GDM1 (cell line): ENCODE measurements at places on chromosomes 4 and X.

DNA sequence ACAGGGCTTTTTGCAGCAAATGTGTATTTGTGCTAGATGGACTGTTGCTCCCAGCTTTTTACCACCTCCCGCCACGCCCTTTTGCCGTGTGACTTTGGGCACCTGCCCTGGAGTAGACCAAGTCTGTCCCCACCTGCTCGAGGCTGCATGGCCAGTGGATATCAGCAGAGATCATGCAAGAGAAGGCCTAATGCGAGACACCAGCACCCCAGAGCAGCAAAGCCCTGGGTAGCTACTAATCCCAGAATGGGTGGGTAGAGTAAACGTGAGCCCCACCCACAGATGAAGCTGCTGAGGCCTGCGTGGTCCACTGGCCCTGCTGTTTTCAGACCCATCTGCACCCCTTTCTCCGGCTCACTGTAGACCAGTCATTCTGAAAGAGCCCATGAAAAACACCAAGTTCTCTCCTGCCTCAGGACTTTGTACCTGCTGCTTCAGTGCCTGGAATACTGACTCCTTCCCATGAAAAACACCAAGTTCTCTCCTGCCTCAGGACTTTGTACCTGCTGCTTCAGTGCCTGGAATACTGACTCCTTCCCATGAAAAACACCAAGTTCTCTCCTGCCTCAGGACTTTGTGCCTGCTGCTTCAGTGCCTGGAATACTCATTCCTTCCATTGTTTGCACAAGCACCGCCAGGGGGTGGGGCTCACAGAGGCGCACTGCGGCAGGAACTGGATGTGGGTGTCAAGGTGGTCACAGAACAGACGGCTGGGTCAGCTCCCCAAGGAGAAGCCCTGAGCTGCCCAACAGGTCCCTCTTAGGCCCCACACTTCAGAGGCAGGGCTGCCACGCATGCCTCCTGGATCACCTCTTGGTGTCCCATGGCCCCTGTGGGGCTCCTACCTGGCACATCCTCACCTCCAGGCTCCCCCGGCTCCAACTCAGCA is 5.1 kb upstream of the TNIP2 start:
- peak; percentile 19 for DNase-seq

DNA sequence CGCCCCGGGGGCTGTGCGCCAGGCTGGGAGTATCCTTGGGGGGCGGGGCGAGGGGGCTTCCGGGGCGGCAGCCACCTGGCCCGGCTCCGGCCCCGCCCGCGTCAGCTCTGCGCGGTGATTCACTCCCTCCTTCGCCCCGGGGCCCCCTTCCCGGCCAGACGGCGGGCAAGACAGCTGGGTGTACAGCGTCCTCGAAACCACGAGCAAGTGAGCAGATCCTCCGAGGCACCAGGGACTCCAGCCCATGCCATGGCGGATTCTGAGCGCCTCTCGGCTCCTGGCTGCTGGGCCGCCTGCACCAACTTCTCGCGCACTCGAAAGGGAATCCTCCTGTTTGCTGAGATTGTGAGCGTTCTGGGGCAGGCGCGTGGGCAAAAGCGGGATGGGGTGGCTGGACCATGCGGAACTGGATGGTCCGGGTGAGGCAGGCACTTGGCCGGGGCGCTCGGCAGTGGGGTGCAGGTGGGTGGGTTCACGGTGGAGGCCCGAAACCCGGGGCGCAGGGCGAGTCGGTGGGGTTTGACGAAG is at the start of gene PLP2:
TSS of gene PLP2 (plus strand) at position 147 of the 528 bp plus-strand sequence. CDS start at position 250, 103 bp downstream.
- no peak for DNase-seq

GRCh38 chr4:75881476-75881875 is 20.8 kb downstream of the PPEF2 start:
- no peak for DNase-seq

DNA sequence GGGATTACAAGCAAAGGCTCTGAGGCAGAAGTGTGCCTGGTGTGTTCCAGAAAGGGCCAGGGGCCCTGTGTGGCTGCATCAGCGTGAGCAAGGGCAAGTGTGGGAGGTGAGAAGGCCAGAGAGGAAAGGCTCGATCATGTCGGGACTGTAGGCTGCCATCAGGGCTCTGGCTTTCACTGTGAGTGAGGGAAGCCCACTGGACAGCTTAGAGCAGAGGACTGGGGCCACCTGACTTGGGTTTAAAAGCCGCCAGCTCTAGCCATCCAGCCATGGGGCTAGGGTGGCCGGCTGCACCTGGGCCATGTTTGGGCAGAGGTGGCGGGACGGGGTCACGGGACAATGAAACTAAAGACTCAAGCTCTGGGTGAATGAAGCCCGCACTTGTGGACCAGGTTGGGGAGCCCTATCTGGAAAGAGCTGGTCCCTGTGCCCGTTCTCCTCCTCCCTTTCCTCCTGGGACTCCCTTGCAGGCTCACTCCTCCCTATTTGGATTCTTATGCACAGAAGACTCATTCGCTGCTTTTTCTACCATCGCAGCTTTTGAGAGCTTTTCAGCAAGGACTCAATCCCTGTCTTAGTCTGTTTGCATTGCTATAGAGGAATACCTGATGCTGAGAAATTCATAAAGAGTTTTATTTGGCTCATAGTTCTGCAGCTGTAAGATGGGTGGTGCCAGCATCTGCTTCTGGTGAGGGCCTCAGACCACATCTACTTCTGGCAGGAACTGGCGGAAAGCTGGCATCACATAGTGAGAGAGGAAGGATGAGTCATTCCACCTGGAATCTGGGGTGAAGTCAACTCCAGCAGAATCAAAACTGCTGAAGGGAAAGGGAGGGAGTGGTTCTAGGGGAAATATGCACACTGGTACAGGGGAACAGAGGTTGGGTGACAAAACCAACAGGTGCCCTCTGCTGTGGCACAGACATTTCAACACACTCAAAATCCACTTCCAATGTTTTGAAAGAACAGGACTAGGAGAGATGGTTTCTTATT is 15.3 kb downstream of the CTAG1B start:
- peak; percentile 49 for DNase-seq

- no peak for DNase-seq
Measured at GRCh38 chr4:189128341-189128740, 812.3 kb upstream of the FRG1 start.

GRCh38 chr4:126719852-126720251 is 912.9 kb upstream of the INTU start:
- no peak for DNase-seq

GRCh38 chr4:66123190-66123589 is 452.9 kb upstream of the EPHA5 start:
- no peak for DNase-seq

- no peak for DNase-seq
Measured at GRCh38 chr4:24856586-24856985, 56.3 kb downstream of the CCDC149 start.

DNA sequence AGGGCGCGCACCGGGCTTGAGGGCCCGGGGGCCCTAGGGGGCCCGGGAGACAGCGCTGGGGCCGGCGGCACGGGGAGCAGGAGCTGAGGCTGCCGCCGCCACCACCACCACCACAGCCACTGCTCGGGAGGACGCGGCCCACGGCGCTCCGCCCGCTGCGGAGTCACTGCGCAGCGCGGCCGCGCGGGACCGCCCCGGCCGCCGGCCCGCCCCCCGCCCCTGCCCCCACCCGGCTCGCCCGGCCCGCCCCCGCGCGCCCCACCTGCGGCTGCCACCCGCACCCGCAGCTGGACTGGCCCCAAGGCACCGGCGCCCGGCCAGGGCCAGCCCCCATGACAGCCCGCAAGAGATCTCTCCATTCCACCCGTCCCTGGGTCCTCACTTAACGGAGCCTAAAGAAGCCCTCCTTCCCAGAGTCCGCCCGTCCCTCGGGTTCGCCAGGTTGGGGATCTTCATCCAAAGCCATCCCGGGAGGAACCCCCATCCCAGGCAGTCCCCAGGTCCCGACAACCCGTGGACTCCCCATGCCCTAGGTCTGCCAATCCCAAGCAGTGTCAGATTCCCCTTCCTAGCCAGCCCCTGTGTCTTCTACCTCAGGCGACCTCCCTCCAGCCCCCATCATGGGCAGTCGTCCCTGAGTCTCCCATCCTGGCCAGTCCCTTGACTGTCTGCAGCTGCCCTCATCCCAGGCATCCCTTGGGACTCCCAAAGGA is 40.0 kb upstream of the IQSEC2 start:
- DNase-seq = no peak

DNA sequence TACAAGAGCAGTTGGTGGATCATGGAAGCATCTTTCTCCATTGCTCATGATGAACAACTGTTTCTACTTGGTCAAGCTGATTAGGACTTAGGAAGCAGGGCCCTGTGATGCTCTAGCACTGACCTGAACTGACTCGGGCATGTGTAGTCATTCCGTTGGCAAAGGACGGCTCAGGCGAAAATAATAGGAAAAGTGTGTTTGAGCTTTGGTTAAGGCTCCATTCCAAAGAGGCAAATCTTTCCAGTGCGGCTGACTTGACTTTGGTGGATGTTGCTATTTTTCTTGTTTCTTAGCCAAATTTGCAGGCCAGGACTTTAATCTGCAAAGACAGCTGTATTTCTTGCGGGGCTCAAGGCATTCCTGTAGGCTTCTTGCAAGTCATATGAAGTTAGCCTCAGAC is 39.5 kb downstream of the ZNF518B start:
- no peak for DNase-seq

DNA sequence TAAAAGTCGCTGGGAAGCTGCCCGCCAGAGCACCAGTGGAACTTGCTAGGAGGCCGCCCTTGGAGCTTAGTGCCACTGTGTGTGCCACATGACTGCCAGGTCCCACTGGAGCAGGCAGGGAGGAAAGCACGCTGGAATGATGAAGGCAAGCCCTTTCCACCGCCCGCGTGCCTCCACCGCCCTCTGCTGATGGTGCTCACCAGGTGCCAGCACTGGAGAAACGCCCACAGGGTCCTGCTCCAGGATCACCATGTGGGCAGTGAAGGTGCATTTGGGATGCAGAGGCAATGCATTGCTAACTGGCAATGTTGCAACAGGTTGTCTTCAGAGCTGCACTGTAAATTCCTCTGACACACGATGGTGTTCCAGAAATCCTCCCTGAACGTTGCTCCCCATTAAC is 76.3 kb downstream of the SHROOM2 start:
- DNase-seq = no peak

- peak; percentile 53 for DNase-seq
Measured at GRCh38 chr4:8176547-8177399, 18.2 kb upstream of the ABLIM2 start.

DNA sequence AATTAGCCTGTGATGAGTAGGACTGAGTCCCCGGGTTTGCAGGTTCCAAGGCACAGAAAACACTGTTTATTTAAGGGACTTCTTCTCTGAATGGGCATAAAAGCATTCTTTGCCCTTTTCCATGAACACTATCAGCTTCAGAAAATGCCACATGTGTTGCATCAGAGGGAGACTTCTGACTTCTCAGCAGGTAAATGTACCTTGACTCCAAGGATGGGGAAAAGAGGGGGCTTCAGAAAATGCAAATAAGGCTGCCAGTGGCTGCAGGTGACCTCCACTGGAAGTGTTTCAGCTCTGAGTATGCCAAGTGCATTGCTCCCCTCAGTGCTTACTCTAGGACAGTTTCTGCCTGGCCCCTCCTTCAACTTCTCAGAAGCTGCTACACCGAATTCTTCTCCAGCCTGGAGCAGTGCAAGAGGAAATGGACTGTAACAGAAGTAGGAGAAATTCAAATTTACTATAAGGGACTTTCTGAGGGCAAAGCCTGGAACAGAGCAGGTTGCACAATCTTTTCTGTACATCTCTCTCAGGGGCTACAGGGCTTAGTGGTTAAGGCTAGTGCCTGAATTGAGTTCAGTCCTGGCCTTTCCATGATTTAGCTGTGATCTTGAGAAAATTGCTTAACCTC is 233.2 kb downstream of the PTTG2 start:
- DNase-seq = no peak

- no peak for DNase-seq
Measured at GRCh38 chr4:132180020-132180427, 969.1 kb upstream of the PCDH10 start.

GRCh38 chr4:148810461-148810860 is 368.2 kb upstream of the NR3C2 start:
- no peak for DNase-seq

DNA sequence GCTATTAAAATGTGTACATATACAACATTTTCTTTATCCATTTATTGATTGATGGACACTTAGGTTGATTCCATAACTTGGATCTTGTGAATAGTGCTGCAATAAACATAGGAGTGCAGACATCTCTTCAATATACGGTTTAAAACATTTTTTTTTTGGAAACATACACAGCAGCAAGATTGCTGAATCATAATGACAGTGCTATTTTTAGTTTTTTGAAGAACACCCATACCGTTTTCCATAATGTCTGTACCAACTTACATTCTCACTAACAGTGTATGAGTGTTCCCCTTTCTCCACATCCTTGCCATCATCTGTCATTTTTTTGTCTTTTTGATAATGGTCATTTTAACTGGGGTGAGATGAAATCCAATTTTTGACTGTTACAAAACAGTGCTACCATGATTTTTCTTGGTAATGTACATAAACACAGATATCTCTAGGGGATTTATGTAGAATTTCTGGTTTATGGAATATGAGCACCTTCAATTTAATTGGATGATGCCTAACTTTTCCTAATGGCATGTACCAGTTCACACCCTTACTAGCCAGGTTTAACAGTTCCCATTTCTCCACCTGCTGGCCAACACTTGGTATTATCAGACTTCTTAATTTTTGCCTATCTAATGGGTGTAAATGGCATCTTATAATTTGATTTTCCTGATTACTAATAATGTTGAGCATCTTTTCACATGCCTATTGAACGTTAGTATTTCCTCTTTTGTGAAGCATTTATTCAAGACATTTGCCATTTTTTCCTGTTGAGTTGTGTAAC is 21.0 kb upstream of the TMSB15B start:
- DNase-seq = no peak
